ENCODE measurements at places on chromosomes 4 and X.

DNA sequence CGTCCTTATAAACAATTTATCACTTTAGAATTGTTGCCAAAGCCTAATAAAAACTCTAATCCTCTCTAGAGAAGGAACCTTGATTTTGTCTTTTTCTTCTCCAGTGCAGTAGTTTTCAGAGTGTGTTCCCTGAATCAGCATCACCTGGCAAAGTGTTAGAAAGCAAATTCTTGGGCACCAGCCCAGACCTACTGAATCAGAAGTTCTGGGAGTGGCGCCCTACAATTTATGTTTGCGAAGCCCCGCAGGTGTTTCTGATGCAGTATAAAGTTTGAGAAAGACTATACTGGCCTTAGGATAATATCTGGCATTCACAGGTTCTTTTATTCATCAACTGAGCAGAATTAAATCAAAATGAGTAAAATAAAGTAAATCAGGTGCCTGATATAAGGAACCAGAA, 645.8 kb upstream of the ATOH1 start:
- no peak for DNase-seq

DNA sequence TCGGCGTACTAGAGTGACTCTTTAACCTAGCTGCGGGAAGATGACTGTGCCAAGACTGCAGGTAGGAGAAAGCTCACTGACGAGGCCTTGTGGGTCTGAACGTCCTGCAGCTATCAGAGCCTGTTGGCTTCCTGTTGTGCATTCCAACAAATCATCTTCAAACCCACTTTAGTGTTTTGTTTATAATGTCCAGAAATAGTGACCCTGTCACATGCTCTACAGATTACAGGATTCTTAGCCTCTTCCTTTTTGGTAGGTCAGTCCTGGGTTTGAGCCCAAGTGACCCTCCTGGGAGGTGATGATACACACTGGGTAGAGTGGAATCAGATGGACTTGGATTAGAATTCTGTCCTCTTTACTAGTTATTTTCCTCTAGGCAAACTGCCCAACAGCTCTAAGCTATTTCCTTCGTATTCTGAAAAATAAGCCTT, 33.2 kb downstream of the HTT start:
- DNase-seq, result no peak

GRCh38 chrX:1885116-1885515, 270.3 kb downstream of the ASMT start:
- no peak for DNase-seq

DNA sequence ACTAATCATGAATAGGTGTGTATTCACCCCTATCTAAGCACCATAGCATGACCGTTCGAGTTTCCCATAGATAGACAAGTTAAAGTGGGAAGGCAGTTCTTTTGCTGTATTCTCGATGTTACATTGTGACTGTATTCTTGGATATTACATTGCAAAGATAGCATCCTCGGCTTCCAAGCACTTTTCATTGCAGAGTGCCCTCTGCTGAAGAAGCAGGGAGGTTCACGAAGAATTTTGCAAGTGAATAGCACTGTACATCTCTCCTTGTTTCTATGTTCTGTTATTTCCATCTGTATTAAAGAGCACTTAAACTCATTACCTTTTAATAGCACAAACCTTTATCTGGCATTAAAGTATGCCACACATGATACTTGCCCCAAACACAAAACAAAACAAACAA, 426.7 kb upstream of the ARX start:
- DNase-seq, result no peak

- DNase-seq, result no peak
Observed at GRCh38 chr4:15714646-15715435, 12.0 kb downstream of the BST1 start.

DNA sequence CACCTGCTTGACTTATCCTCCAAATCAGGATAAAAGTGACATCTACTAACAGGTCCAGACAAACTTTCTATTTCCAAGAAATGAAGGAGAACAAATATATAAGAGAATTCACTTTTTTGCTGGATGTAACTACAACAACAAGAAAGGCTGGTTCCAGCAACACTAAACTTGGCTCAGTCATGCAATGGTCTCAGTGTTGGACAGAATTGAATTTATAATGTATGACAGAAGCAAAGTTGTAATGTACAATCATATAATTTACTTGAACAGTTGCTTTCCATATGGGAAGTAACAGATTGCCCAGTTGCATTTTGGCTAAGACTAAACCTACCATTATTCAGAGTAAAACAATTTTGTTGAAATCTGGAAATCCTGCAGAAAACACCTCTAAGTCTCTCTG, 183.3 kb upstream of the INTU start:
- no peak for DNase-seq
